ENCODE measurements at places on chromosomes 16 and 17.

- peak; percentile 18 for DNase-seq
Measured at GRCh38 chr16:32116080-32116479, 137.0 kb upstream of the TP53TG3D start.

DNA sequence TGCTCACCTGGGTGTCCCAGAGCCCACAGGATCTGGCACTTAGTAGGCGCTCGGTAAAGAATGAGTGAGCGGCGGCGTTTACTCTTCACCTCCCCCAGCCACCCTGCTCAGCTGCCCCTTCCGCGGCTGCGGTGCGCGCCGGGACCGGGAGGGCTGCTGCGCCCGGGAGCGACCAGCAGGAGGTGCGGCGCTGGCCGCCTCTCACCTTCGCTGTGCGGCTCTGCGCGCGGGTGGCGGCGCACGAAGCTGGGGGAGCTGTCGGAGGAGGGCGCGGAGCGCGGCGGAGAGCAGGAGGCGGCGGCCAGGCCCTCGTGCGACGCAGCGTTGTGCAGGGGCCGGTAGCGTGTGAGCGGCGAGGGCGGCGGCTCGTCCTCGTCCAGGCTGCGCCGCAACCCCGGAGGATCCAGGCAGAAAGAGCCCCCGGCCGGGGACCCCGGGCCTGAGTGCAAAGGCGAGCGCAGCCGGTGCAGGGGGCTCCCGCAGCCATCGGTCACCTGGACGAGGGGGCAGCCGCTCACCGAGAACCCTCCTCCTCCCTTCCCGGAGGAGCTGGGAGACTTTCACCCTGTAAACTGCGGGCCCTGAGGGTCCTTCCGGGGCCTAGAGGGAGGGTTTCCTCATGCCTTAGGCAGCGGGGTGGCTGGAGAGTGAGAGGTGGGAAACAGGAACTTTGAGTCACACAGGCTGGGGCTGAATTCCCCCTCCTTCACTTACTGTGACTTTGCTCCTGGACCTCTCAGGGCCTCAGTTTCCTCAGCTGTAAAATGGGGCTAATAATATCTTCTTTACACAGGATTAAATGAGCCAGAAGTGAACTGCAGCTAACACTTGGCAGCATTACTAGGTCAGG is 12.5 kb downstream of the SAMD14 start:
- no peak for DNase-seq

DNA sequence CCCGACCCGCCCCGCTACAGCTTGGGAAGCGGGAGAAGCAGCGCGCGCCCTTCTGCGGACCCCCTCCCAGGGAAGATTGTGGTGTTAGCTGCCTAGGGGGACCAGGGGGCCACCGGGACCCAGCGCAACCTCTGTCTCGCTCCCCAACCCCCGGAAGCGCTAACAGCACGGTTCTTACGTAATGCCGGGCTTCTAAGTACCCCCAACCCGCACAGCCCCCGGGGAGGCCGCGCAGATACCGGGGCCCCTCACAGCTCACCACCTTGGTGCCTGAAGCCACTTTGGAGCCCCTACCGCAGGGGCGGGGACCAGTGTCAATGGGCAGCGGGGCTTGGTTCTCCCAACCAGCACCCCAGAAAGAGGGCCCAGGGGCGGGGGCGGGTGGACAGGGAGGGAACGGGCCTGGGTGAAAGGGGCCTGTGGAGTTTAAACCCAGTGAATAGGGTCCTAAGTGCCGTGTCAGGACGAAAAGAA is 348 bp downstream of the MPP2 start:
- no peak for DNase-seq

- no peak for DNase-seq
Measured at GRCh38 chr17:49747632-49748031, 16.3 kb downstream of the FAM117A start.

DNA sequence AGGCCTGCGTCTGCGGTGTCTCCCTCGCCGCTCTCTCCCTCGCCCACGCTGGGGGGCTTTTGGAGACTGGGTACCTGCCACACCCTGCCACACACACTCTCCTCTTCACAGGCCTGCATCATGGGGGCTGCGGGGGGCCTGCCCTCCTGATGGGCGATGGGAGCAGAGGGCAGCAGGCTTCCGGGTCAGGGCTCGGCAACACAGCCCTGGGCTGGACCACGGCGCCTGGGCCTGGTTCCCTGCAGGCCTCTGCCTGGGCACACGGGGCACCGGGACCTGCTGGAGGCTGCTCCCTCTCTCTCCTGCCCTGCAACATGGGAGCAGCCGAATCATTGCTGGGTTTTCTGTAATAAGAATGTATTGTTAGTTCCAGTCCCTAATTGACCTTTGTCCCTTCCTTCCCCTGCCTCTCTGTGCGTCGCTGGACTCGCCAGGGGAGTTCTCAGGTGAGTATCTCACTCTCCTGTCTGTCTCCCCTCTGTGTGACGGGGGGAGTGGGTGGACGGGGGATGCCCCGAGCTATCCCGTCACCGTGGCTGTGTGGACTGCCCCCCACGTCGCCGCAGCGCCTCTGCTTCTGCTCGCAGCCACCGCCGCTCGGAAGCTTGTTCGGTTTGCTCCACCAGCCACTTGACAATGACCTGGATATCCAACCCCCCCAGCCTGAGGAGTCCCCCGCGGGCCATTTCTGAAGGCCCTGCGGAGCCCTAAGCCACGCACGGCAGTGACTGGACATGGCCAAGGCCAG is 13.5 kb downstream of the NME3 start:
- DNase-seq, result no peak

- no peak for DNase-seq
Measured at GRCh38 chr16:52677501-52677900, 130.6 kb upstream of the TOX3 start.

GRCh38 chr17:20703781-20704180 is 124.3 kb downstream of the CDRT15L2 start:
- DNase-seq, result peak; percentile 58

DNA sequence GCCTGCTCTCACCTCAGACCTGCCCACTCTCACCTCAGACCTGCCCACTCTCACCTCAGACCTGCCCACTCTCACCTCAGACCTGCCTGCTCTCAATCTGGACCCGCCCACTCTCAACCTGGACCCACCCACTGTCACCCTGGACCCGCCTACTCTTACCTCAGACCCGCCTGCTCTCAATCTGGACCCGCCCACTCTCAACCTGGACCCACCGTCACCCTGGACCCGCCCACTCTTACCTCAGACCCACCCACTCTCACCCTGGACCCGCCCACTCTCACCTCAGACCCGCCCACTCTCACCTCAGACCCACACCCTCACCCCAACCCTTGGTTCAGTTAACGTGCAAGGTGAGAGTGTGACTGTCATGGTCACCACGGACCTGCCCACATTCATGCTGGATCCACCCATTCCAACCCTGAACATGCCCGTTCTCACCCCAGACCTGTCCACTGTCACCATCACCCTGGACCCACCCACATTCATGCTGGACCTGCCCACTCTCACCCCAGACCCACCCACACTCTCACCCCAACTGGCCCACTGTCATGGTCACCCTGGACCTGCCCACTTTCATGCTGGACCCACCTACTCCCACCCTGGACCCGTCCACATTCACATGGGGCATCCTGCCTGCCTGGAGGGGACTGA is 31.2 kb upstream of the ENPP7 start:
- no peak for DNase-seq

DNA sequence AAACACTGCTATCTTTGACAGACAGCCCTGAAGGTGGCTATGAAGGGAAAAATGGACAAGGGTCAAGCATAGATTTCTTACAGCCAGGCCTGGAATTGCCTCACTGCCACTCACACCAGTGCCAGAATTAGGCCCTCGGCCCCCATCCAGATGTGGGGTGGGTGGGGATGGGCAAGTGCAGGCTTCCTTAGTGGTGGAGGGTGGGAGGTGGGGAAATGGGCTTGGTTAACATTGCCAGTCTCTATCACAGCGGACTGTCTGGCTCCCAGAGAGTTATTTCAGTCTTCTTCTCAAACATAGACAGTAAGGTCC is 24.9 kb downstream of the B9D1 start:
- DNase-seq, result no peak

DNA sequence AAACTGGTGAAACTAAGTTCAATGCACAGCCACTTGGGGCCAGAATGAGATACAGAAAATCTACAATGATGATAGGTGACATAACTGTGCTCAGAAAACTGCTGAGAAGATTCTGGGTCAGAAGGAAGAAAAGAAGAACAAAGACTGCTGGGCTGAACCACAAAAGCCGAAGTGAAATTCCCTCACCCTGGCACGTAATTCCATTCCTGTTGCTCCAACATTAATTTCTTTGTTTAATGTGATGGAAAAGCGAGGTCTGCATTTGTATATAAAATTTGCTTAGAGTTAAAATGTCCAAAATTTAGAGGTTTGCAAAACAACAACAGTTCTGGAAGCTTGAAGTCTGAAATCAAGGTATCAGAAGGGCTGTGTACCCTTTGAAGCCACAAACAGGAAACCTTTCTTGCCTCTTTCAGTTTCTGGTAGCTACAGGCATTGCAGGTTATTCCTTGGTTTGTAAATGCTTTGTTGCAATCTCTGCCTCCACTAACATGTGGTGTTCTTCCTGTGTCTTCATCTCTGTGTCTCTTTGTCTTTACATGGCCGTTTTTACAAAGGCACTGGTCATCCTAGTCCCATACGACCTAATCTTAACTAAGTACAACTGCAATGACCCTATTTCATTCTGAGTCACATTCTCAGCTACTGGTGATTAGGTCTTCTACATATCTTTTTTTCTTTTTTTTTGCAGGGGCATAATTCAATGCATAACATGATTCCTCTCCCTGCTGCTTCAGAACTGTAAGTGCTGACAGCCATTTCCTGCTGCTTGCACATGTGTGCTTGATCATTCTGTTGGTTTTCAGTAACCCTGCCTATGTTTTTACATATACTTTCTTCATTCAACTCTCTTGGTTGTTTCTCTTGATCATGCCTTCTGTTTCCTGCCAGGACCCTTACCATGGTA is 603.0 kb upstream of the CDH8 start:
- no peak for DNase-seq

GRCh38 chr17:77753691-77754245 is 204.7 kb upstream of the TNRC6C start:
- no peak for DNase-seq

- peak; percentile 51 for DNase-seq
Measured at GRCh38 chr17:29619251-29619650, 3.5 kb downstream of the CORO6 start.

GRCh38 chr16:25922438-25922837 is 230.7 kb downstream of the HS3ST4 start:
- no peak for DNase-seq

- DNase-seq, result peak; percentile 87
Measured at GRCh38 chr17:30005709-30006320, 64.4 kb downstream of the EFCAB5 start.

DNA sequence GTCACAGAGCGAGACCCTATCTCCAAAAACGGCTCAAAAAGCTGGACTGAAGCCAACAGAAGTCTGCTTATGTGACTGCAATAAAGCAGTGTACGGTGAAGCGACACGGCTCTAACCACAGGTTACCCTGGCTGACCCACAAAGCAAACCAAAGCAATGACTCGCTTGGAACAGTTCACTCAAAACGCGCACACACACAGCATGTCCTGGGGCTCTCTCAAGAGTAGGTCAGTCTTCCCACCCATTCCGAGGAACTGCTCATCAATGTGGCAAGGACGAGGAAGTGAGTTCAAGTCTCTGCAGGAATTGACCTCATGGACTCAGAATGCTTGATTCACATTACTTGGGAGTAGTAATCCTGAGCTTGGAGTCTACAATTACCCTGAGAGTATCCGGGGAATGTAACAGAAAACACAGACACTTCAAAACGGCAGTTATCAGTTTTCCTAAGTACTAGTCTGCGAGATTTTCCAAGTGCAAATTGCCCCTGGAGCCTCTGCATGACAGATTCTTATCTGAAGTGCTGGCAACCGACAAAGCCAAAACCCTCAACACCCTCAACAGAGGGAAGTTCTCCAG is 25.4 kb downstream of the PELP1 start:
- peak; percentile 18 for DNase-seq

- DNase-seq, result no peak
Measured at GRCh38 chr16:54875443-54875842, 55.2 kb upstream of the IRX5 start.

GRCh38 chr17:43900183-43900857 is 7.0 kb downstream of the MPP2 start:
- DNase-seq, result peak; percentile 89

DNA sequence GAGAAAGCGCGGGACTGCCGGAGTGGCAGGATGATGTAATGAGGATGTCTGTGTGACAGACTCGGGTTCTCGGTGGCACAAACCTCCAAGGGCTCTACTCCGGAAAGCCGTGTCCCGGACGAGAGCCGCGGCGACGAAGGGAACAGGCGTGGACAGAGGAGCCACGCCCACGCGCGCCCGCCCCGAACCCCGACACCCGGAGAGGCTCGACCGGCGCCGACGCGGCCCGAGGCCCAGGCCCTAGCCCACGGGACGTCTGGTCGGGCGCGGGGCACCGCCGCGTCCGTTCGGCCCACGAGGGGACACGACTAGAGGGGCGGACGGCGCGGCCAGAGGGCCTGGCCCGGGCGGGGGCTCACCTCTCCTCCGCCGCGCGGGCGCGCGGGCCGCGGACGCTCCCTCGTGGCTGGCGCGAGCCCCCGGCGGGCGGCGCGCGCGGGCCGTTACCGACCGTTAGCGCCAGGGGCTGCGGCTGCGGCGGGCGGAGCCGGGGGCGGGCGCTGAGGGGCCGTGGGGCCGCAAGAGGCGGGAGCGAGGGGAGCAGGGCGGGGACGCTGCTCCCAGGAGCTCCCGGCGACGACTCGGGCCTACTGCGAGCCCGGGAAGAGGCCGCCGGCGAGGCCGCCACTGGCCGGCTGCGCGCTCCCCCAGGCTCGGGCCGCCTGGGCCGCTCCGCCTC is 2.1 kb upstream of the IRX5 start:
- DNase-seq, result peak; percentile 19

DNA sequence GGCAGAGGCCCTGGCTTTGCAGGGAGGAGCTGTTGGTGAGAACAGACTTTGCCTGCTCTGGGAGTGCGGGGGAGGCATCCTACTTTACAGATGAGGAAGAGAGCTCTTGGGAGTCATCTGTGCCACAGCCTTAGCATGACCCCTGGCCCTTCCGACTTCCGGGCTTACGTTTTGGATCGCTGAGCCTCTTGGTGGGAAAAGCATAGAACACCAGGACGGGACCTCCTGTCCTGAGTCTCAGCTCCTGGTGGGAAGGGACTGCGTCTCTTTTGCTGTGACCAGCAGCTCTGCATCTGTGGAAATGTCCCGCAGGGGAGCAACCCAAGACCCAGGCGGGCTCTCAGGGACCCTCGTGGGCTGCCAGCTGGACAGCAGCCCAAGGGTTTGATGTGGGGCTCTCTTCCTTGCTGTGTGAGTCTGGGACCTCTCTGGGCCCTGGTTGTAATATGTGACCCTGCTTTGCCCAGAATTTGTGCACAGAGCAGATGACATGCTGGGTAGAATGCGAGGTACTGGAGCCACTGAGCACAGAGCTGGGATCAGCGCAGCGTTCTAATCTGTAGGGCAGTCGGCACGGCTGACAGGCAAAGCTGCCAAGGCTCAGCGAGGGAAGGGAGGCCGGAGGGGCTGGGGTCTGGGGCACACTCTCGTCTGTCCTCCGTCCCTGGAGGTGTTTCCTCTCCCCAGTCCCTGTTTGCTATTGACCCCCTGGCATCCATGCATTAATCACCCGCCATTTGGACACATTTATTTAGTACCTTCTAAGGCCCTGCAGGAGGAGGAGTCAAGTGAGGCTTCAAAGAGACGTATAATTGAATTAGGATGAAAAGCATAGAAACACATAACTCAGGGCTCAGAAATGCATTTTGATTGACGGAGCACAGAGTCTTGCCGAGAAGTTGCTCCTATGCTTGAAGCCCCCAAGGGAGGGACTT is 64.0 kb downstream of the NT5M start:
- DNase-seq, result no peak

Data from trophoblast cell (in vitro differentiated cells and primary cell).